ENCODE measurements at places on chromosomes 3 and 15. TPM values are rescaled to one million over a fixed set of nuclear protein-coding genes. Genes with fewer than 3 reads are reported as not detected.

DNA sequence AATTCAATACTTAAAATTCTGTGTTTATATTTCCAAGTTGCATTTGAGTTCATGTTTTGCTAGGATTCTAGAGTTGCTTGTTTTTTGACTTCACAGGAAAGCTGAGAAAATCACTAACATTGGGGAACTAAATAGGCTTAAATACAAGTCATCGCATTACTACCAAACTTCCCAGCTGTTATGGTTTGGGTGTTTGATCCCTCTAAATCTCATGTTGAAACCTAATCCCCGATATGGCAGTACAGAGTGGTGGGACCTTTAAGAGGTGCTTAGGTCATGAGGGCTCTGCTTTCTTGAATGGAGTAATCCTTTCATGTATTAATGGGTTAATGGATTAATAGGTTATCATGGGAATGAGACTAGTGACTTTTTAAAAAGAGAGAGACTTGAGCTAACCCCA is 77.2 kb upstream of the ARPP21 start:
- no peak for DNase-seq
- no peak overlapping the region for H3K27ac ChIP-seq
- H3K36me3 ChIP-seq, result no peaks in the 10 kb centered on the region
- no peaks in the 10 kb centered on the region for H3K4me1 ChIP-seq

GRCh38 chr3:107117922-107118536 is 259.2 kb upstream of the CCDC54 start:
- no peak overlapping the region for H3K4me3 ChIP-seq
- DNase-seq, result no peak
- peak overlapping the region; percentile 37 for H3K27ac ChIP-seq

GRCh38 chr3:22236490-22237270 is 485.7 kb upstream of the ZNF385D start:
- no peaks in the 10 kb centered on the region for H3K36me3 ChIP-seq
- no peaks in the 10 kb centered on the region for H3K27me3 ChIP-seq
- no peaks in the 10 kb centered on the region for H3K4me1 ChIP-seq
- H3K4me3 ChIP-seq, result no peak overlapping the region

- no peaks in the 10 kb centered on the region for H3K36me3 ChIP-seq
- H3K4me3 ChIP-seq, result no peak overlapping the region
- H3K4me1 ChIP-seq, result no peaks in the 10 kb centered on the region
- DNase-seq, result no peak
- no peaks in the 10 kb centered on the region for H3K27me3 ChIP-seq
- no peak overlapping the region for H3K27ac ChIP-seq
Measured at GRCh38 chr15:62147149-62147548, 17.9 kb downstream of the C2CD4B start.

GRCh38 chr3:155231792-155232191 is 61.7 kb downstream of the STRIT1 start:
- H3K4me3 ChIP-seq, result no peak overlapping the region
- no peak for DNase-seq
- no peaks in the 10 kb centered on the region for H3K27me3 ChIP-seq
- H3K4me1 ChIP-seq, result no peaks in the 10 kb centered on the region

- no peak overlapping the region for H3K4me3 ChIP-seq
- peak; percentile 18 for DNase-seq
- peak overlapping the region; percentile 83 for H3K27ac ChIP-seq
- peaks cover 12% of the 10 kb centered on the region for H3K4me1 ChIP-seq
Measured at GRCh38 chr15:90813796-90814190, 54.6 kb upstream of the FURIN start.

- no peaks in the 10 kb centered on the region for H3K4me1 ChIP-seq
- no peak for DNase-seq
- no peaks in the 10 kb centered on the region for H3K36me3 ChIP-seq
- no peak overlapping the region for H3K27ac ChIP-seq
Measured at GRCh38 chr3:56375654-56376053, 92.6 kb downstream of the ERC2 start.

GRCh38 chr3:194083637-194084224 is 52.2 kb upstream of the HES1 start:
- no peak overlapping the region for H3K4me3 ChIP-seq
- H3K27ac ChIP-seq, result no peak overlapping the region
- H3K27me3 ChIP-seq, result peaks cover 2% of the 10 kb centered on the region

The ACAA1 gene
- 84.3 TPM for total RNA-seq

The SCG3 gene
- not detected for total RNA-seq

DNA sequence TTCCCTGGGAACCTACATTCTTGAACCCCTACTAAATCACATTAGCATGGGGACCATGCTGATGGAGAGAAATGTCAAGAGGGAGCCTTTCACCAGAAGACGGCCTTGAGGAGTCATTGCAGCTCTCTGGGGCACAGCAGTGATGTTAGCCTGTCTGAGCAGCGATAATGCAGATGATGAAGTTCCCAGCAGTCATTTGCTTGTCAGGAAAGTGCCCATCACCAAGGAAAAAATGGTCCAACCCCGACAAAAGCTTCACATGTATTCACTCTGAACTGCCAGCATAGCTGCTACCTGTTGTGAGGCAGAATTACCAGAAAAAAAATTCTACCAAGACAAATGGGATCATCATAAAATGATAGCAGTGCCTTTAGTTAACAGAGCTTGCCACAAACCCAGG is 238.4 kb upstream of the UMPS start:
- H3K4me1 ChIP-seq, result peaks cover 3% of the 10 kb centered on the region
- DNase-seq, result no peak
- no peak overlapping the region for H3K27ac ChIP-seq
- H3K4me3 ChIP-seq, result no peak overlapping the region
- no peaks in the 10 kb centered on the region for H3K36me3 ChIP-seq
- H3K27me3 ChIP-seq, result peaks cover 44% of the 10 kb centered on the region

DNA sequence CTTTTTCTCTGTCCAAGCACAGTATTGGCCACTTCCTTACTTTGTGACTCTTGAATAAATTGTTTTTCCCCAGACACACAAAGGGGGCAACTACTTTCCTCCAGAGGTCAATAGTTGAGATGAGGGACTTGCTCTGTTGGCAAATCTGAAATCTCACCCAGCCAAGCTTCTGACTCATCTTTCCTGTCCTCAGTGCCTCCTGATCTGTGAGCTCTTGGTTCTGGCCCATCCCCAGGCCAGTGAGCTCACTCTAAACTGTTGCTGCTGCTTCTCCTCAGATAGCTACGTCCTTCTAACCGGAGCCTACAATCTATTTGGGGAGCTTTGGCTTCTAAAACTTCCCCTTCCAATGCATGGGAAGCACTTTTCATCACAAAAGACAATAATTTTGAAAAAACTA is 50.0 kb upstream of the NMD3 start:
- DNase-seq, result no peak
- H3K36me3 ChIP-seq, result no peaks in the 10 kb centered on the region
- H3K27me3 ChIP-seq, result no peaks in the 10 kb centered on the region

DNA sequence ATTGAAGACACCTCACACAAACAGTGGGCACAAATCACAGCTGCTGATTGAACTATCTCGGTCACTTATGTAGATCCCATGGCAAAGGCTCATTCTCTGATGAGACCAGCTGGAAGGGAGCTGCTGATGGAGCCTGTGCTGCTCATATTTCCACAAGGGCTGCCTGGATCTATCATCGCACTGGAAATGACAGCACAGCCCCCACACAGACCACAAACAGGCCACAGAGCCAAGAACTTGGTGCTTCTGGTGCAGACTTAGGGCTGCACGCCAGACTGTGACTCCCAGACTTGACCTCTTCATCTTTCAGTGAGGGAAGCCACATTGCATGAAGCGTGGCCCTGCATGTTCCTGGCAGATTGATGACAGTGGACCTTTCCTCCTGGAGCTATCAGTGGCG is 197.6 kb downstream of the MINAR1 start:
- DNase-seq, result no peak
- H3K36me3 ChIP-seq, result no peaks in the 10 kb centered on the region
- H3K4me1 ChIP-seq, result no peaks in the 10 kb centered on the region
- H3K27me3 ChIP-seq, result peaks cover 27% of the 10 kb centered on the region
- H3K27ac ChIP-seq, result no peak overlapping the region

DNA sequence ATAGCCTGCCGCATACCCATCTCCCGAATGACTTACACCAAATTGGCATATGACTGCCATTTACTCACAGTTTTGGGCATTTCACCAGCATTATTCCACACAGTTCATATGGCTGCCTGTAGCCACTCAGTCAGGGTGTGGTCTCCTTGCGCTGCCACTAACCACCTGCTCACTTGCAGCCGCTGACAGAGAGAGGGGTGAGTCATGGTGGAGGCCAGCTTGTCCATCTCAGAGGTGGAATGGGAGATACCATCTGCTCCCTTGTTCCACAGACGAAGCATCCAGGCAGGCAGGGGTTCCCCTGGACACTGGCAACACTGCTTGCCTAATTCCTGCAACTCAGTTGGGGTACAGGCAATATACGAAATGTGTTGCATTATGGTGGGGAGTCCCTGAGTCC is 15.6 kb downstream of the CCRL2 start:
- DNase-seq, result no peak
- peaks cover 11% of the 10 kb centered on the region for H3K4me1 ChIP-seq
- H3K4me3 ChIP-seq, result no peak overlapping the region
- no peaks in the 10 kb centered on the region for H3K36me3 ChIP-seq
- H3K27me3 ChIP-seq, result no peaks in the 10 kb centered on the region
- H3K27ac ChIP-seq, result no peak overlapping the region

DNA sequence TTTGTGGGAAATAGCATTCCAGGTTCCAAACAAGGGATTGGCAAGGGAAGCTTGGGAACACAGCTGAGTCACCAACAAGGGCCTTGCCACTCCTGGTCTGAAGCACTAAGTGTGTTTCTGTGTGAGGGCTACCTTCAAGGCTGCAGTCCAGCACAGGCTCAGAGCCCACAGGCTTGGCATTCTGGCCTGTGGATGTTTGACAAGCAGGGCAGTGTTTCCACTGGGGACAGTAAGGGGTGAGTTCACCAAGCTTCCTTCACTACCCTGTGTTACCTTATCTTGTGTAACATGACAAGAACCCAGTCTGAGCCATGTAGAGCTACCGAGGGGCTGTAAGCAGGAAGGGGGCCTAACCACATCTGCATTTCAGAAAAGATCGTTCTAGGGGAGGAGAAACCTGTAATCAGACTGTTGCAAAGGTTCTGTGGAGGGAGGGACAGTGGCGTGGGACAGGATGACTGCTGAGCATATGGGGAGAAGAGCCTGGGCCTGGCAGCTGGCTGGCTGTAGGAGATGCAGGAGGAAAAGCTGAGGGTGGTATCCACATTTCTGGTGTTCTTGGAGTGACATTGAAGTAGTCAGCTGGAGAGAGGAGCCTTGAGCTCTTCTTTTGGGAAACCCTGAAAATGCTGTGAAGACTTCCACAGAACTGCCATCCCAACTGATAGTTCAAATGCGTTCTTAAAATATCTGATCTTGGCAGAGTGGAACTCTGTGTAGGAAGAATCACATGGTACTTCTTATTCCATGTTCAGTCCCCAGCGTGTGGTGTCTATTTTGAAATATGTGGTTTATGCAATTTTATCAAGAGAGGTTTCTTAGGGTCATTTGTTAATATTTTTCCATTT is 61.3 kb downstream of the CTDSPL start:
- H3K27ac ChIP-seq, result peak overlapping the region; percentile 87
- no peaks in the 10 kb centered on the region for H3K27me3 ChIP-seq
- H3K4me1 ChIP-seq, result peaks cover 7% of the 10 kb centered on the region
- DNase-seq, result no peak
- peak overlapping the region; percentile 12 for H3K4me3 ChIP-seq
- peaks cover 2% of the 10 kb centered on the region for H3K36me3 ChIP-seq

- H3K27ac ChIP-seq, result peak overlapping the region; percentile 83
- no peaks in the 10 kb centered on the region for H3K27me3 ChIP-seq
- peak overlapping the region; percentile 100 for H3K4me3 ChIP-seq
- H3K4me1 ChIP-seq, result peaks cover 60% of the 10 kb centered on the region
- no peak for DNase-seq
- peaks cover 28% of the 10 kb centered on the region for H3K36me3 ChIP-seq
Measured at GRCh38 chr3:105866656-105867653, 1.9 kb downstream of the CBLB start.

DNA sequence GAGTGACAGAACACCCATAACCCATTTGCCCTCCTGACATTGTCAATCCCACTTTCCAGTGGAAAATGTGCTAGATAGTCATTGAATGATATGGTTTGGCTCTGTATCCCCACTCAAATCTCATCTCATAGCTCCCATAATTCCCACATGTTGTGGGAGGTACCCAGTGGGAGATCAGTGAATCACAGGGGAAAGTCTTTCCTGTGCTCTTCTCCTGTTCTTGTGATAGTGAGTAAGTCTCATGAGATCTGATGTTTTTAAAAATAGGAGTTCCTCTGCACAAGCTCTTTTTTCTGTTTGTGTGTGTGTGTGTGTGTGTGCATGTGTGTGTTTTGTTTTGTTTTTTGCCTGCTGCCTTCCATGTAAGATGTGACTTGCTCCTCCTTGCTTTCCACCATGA is 191.7 kb downstream of the ARRDC4 start:
- no peak overlapping the region for H3K4me3 ChIP-seq
- no peak overlapping the region for H3K27ac ChIP-seq
- no peaks in the 10 kb centered on the region for H3K36me3 ChIP-seq
- DNase-seq, result no peak

The WDR6 gene
- 332 TPM for total RNA-seq

- H3K36me3 ChIP-seq, result no peaks in the 10 kb centered on the region
- DNase-seq, result no peak
- H3K27me3 ChIP-seq, result peaks cover 2% of the 10 kb centered on the region
- H3K4me3 ChIP-seq, result no peak overlapping the region
- no peak overlapping the region for H3K27ac ChIP-seq
Measured at GRCh38 chr3:100912976-100913545, 80.2 kb downstream of the ABI3BP start.

DNA sequence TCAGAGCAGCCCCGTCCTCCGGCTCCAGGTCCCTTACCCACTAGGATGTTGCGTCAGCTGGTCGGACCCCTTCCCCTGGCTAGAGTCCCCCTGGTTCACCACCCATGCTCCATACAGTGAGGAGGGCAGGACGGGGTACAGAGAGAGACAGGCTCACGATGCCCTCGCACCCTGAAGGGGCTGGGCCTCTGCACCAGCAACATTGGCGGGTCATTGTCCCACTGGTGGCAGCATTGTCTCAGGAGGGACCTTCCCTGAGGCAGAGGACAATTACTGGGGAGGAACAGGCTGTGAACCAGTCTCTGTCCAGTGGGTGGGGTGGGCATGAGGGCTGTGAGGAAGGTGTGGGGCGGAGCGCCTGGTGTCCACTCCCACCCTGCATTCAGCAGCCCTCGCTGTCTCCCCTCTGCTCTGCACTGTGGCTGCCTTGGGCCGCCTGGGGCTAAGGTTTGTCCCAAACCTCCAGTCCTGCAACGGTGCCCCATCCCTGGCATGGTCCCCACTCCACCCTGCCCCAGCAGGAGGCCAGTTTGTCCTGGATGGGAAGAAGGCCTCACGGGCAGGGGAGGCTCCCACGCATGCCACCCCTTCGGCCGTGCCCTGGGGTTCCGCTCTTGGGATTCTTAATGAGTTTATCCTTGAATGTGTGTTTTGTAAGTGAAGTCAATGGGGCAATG is 48.0 kb upstream of the KLF13 start:
- H3K36me3 ChIP-seq, result no peaks in the 10 kb centered on the region
- peak overlapping the region; percentile 29 for H3K27ac ChIP-seq
- no peak overlapping the region for H3K4me3 ChIP-seq
- no peaks in the 10 kb centered on the region for H3K27me3 ChIP-seq
- DNase-seq, result no peak

- H3K4me3 ChIP-seq, result no peak overlapping the region
- peaks cover 24% of the 10 kb centered on the region for H3K4me1 ChIP-seq
- no peak overlapping the region for H3K27ac ChIP-seq
- DNase-seq, result no peak
Measured at GRCh38 chr3:127738192-127738840, 65.6 kb downstream of the ABTB1 start.

- H3K36me3 ChIP-seq, result peaks cover 92% of the 10 kb centered on the region
- no peak for DNase-seq
- peaks cover 49% of the 10 kb centered on the region for H3K4me1 ChIP-seq
Measured at GRCh38 chr3:156548041-156548687, 6.8 kb downstream of the SSR3 start.

The TRIP4 gene
- total RNA-seq, result 27.2 TPM

The FAIM gene
- 5.6 TPM for total RNA-seq

All from naive thymus-derived CD8-positive, alpha-beta T cell (primary cell).